ENCODE measurements at places on chromosomes 5 and 9.
A peak's percentile ranks its signal among the peaks of the same experiment; 100 is the strongest.

- DNase-seq: no peak
- peaks cover 14% of the 10 kb centered on the region for H3K27me3 ChIP-seq
- H3K4me1 ChIP-seq: peaks cover 5% of the 10 kb centered on the region
- no peaks in the 10 kb centered on the region for H3K36me3 ChIP-seq
- no peak overlapping the region for H3K27ac ChIP-seq
These were observed 60.3 kb downstream of the FOXD1 start for GRCh38 chr5:73388306-73388684.

DNA sequence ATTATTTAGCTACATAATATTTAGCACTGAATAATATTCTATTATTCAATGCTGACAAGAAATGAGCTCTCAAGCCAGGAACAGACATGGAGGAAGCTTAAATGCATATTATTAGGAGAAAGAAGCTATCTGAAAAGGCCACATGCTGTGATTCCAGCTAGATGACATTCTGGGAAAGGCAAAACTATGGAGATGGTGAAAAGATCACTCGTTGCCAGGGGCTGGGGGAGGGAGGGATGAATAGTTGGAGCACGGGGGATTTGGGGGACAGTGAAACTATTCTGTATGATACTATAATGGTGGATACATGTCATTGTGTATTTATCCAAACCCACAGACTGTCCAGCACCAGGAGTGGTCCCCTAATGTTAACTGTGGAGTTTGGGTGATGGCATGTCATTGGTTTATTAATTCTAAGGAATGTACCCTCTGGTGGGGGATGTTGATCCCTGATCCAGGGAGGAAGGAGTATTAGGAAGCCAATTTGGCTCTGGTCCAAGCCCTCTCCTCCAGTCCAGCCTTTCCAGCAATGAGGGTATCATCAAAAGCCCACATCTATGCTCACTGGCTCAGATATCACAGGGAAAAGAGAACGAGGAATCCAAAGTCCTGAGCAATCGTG, 162.5 kb downstream of the COL23A1 start:
- H3K27ac ChIP-seq: no peak overlapping the region
- no peaks in the 10 kb centered on the region for H3K4me1 ChIP-seq
- H3K27me3 ChIP-seq: no peaks in the 10 kb centered on the region
- H3K36me3 ChIP-seq: no peaks in the 10 kb centered on the region

DNA sequence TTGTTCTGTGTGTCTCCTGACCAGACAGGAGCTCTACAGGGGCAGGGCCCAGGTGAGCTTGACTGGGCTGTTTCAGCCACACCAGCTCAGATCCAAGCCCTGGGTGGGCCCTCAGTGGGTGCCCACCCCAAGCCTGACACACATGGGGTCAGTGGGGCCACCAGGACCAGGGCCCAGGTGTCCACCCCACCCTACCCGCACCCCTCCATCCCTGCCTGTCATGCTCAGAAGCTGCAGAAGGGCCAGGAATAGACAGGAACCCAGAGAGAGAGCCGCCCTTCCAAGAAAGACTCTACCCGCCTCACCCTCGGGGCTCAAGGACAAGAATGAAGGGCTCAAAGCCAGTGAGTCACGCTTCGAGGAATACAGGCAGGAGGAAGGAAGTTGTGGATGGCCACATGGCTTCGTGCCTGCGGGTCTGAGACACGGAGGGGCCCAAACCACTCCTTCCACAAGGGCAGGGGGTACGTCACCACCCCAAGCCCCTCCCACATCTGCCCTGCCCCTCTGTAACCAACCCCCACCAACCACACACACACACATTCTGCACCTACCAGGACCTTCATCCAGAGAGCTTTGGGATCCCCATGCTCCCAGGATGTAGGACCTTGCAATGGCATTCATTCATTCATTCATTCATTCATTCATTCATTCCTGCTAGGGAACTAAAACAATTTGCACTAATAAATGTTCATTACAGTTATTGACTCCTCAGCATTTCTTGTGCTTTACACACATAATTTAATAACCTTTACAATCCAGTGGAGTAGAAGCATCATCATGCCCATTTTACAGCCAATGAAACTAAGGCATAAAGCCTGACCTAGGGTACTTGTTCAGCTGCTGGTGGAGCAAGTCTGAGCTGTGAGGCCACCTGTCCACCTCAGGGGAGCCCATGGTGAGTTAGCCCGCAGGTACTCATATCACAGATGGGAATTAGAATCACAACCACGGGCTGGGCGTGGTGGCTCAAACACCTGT, 55.9 kb upstream of the STXBP1 start:
- H3K4me1 ChIP-seq: peaks cover 55% of the 10 kb centered on the region
- no peak overlapping the region for H3K4me3 ChIP-seq
- DNase-seq: peak; percentile 75
- peak overlapping the region; percentile 84 for H3K27ac ChIP-seq

DNA sequence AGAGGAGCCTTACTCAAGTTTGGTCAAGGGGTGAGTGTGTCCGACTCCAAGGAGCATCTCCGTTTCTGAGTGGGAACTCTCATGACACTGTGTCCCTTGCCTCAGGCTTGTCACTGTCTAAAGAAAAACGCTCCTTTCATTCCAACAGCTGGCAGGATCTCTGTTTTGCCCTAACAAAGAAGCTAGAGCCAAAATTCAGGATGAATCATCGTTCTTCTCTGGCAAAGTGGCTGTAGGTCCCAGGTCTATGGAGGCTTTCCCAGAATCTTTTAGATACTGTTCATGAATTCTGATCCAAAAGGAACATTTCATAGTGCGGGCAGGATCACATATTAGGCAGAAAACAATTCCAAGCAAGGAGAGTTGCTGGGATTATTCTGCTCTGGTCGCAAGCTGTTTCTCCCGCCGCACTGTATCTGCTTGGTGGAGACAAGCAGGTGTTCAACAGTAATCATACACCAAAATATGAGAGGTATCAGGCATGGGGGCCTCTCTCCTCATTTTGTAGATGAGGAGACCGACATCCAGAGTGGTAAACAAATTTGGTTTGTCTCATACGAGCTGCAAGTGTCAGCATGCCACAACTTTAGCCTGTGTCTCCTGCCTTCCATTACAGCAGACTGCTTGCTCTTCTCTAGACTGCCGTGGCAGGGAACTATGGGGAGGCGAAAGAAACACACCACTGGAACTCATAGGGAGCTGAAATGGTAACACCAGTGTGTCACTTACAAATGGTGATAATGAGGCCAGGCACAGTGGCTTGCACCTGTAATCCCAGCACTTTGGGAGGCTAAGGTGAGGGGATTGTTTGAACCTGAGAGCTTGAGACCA, 72.6 kb downstream of the ENTREP1 start:
- no peak overlapping the region for H3K4me3 ChIP-seq
- H3K27me3 ChIP-seq: no peaks in the 10 kb centered on the region
- no peak for DNase-seq
- H3K27ac ChIP-seq: no peak overlapping the region

- no peaks in the 10 kb centered on the region for H3K36me3 ChIP-seq
- H3K4me3 ChIP-seq: no peak overlapping the region
- H3K27ac ChIP-seq: no peak overlapping the region
- H3K27me3 ChIP-seq: peaks cover 57% of the 10 kb centered on the region
- no peak for DNase-seq
These were observed 25.3 kb downstream of the NTNG2 start for GRCh38 chr9:132187121-132187620.

DNA sequence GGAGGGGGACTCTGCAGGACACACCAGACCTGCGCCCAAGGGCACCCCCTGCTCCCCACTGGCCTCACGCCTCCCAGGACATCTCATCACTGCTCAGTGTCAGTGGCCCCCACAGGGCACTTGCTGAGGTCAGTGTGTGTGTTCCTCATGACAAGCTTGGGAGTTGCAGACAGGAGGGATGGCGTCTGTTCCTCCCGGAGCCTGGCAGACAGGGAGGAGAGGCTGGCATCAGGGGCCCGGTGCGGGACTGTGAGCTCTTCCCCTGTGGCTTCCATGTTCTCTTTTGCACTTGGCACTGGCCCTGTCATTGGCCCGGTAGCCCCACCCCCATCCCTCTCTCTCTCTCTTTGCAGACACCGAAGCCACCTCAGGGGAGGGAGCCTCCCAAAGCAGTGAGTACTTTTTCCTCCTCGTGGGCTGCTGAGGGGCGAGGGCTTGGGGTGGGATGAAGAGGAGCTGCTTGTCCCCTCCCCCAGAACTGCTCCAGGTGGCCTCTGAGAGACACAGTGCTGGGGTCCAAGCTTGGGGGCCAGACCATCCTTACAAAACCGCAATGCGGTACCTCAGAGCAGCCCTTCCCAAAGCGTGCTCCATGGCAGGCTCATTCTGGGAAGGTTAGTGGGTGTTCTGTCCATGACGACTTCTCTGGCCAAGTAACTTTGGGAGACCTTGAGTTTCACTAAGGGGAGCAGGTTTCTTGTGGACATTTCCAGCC, 75.7 kb downstream of the AMBP start:
- H3K27me3 ChIP-seq: no peaks in the 10 kb centered on the region
- no peak for DNase-seq
- H3K36me3 ChIP-seq: no peaks in the 10 kb centered on the region
- no peak overlapping the region for H3K27ac ChIP-seq

- H3K4me1 ChIP-seq: peaks cover 13% of the 10 kb centered on the region
- no peak overlapping the region for H3K4me3 ChIP-seq
- no peak overlapping the region for H3K27ac ChIP-seq
- no peaks in the 10 kb centered on the region for H3K27me3 ChIP-seq
- H3K36me3 ChIP-seq: no peaks in the 10 kb centered on the region
These were observed 139.6 kb downstream of the GLIS3 start for GRCh38 chr9:4160249-4160648.

GRCh38 chr5:74640954-74641734, 616 bp upstream of the ENC1 start:
- H3K4me3 ChIP-seq: peak overlapping the region; percentile 50
- peaks cover 14% of the 10 kb centered on the region for H3K4me1 ChIP-seq
- no peaks in the 10 kb centered on the region for H3K36me3 ChIP-seq
- peak overlapping the region; percentile 90 for H3K27ac ChIP-seq

GRCh38 chr5:153157156-153157555, 333.3 kb upstream of the GRIA1 start:
- no peak for DNase-seq
- H3K36me3 ChIP-seq: no peaks in the 10 kb centered on the region

- H3K36me3 ChIP-seq: no peaks in the 10 kb centered on the region
- DNase-seq: no peak
- no peak overlapping the region for H3K27ac ChIP-seq
- H3K4me3 ChIP-seq: no peak overlapping the region
These were observed 35.0 kb upstream of the ALDH1B1 start for GRCh38 chr9:38357350-38358114.

- no peak for DNase-seq
- H3K4me3 ChIP-seq: peak overlapping the region; percentile 32
- no peaks in the 10 kb centered on the region for H3K36me3 ChIP-seq
These were observed 4.9 kb upstream of the FOXE1 start for GRCh38 chr9:97848215-97848479.

GRCh38 chr5:158406884-158407823, 548.2 kb upstream of the CLINT1 start:
- H3K4me3 ChIP-seq: no peak overlapping the region
- H3K4me1 ChIP-seq: no peaks in the 10 kb centered on the region
- H3K27me3 ChIP-seq: no peaks in the 10 kb centered on the region
- H3K36me3 ChIP-seq: no peaks in the 10 kb centered on the region

DNA sequence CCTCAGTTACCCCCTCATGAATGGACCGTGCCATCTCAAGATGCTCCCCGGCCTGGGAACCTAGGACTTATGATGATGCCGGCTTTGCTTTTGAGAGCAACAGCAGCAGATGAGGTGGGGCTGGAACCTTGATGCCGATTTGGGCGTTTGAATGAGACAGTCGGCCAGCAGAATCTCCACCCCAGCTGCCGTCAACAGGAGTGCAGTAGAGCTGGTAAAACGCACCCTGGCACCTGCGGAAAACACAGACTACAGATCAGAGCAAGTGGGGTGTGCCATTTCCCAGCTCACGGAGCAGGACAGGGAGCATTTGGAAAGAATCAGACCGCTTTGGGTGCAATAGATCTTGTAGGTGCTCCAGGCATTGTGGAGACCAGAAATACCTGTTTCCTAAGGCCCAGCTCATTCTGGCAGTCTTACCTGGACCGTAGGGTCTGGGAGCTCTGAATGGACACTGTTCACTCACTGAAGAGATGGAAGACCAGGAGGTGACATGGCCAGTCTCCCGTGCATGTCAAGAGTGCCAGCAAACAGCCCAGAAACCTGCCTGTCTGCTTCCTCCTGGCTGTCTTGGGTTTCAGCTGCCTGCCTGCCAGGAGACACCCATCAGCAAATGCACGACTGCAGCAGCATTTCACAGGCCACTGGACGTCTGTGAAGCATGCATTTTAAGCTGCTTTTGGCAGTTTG, 317.7 kb upstream of the IRX4 start:
- no peaks in the 10 kb centered on the region for H3K4me1 ChIP-seq
- H3K36me3 ChIP-seq: no peaks in the 10 kb centered on the region
- DNase-seq: no peak
- H3K27ac ChIP-seq: no peak overlapping the region
- H3K27me3 ChIP-seq: peaks cover 5% of the 10 kb centered on the region

DNA sequence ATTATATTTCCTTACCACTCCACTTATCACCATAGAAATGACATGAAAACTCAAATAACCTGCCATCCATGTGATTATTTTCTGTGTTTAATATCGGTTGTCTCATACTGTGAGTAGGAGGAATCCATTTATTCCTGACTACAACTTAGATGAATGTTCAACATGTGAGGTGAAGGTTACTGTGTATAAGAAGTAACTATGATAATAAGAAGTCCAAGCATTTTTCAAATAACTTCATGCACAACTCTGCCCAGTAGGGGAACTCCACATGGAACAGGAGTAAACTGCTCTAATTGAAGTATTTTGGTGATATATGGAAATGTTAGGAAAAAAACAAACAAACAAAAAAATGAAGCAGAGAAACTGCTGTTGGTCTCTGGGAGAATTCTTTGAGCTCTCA, 447.5 kb upstream of the GRIN3A start:
- no peaks in the 10 kb centered on the region for H3K36me3 ChIP-seq
- H3K4me3 ChIP-seq: no peak overlapping the region
- no peak for DNase-seq
- H3K27ac ChIP-seq: no peak overlapping the region

DNA sequence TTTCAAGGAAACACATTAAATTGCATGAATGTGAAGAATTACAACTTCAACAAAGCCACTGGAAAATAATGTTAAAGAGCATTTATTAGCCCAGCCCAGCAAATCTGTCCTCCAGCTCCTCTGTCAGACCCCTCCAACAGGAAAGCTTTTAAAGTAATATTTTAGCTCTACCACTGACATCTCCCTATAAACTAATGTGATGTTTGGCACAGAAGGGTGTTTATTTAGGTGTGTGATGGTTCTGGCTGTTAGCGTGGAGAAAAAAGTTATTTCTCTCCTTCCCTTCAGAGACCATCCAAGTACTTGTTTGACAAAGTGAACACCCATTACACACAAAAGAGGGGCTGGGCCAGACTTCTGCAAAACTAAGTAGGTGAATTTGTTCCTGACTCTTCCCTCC, 111.9 kb upstream of the TARS1 start:
- H3K27ac ChIP-seq: no peak overlapping the region
- H3K36me3 ChIP-seq: no peaks in the 10 kb centered on the region
- H3K4me1 ChIP-seq: no peaks in the 10 kb centered on the region

- H3K4me1 ChIP-seq: peaks cover 12% of the 10 kb centered on the region
- H3K36me3 ChIP-seq: no peaks in the 10 kb centered on the region
- peak overlapping the region; percentile 51 for H3K27ac ChIP-seq
- H3K27me3 ChIP-seq: peaks cover 83% of the 10 kb centered on the region
These were observed 864 bp downstream of the PAPPA start for GRCh38 chr9:116154334-116154975.

- no peak overlapping the region for H3K4me3 ChIP-seq
- peaks cover 45% of the 10 kb centered on the region for H3K4me1 ChIP-seq
- H3K27me3 ChIP-seq: no peaks in the 10 kb centered on the region
- peaks cover 8% of the 10 kb centered on the region for H3K36me3 ChIP-seq
- peak overlapping the region; percentile 50 for H3K27ac ChIP-seq
- peak; percentile 49 for DNase-seq
These were observed 19.8 kb downstream of the JADE2 start for GRCh38 chr5:134545070-134545868.

GRCh38 chr5:85320495-85320894, 935.8 kb upstream of the EDIL3 start:
- no peaks in the 10 kb centered on the region for H3K27me3 ChIP-seq
- H3K36me3 ChIP-seq: no peaks in the 10 kb centered on the region
- no peaks in the 10 kb centered on the region for H3K4me1 ChIP-seq
- H3K27ac ChIP-seq: no peak overlapping the region

All from transverse colon (tissue), 4 donors.